ENCODE measurements at places on chromosomes 7 and 10.

GRCh38 chr7:116316838-116317628, 106.7 kb downstream of the TES start:
- DNase-seq, result no peak

- no peak for DNase-seq
These were observed 17.6 kb downstream of the IFIT5 start for GRCh38 chr10:89431977-89432376.

GRCh38 chr10:90274721-90275468, 573.5 kb downstream of the KIF20B start:
- DNase-seq, result no peak

DNA sequence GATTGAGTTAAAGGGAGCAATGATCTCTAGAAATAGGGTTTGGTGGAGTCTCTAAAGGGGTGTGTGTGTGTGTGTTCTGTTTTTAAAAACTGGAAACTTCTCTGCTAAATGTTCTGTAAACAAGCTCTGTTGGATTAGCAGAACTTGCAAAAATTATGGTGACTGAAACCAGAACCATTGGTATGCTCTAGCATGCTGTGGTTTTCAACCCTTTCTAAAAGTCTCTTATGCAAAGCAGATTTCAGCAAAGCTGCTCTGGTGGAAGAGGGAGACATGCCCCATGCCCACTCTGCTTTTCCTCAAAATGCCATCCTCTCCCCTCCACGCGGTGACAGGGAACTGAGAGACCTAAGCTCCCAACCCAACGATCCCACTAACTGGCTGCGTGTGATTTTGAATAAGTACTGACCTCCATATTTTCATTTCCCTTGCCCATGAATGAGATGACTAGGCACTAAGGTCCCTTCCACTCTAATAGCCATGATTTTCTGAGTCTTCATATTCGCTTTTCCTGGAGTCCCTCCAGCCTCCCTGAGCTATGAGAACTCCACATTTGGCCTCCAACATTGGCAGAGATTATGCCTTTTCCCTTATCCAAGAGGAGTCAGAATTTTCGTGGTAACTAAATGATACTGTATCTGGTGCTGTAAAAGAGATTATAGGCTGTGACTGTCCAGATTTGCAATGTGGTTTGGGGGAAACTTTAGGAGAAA, 117.3 kb upstream of the PALS2 start:
- no peak for DNase-seq

DNA sequence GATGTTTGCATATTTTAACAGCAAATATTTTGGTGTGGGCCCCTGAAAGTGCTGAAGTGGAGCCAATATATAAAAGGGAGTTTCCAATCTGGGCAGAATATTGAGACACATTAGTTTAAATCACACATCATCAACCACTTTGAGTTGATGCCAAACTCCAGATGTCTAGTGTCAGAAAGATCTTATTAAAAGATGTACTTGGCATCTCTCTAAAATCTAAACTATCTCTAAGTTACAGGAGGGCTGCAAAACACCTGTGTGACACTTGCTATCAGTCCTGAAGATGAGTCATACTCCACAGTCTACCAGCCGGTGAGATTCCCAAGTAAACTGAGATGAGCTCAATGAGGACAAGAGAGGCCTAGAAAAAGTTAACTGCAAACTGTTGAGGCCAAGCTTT, 11.4 kb downstream of the JAZF1 start:
- no peak for DNase-seq

DNA sequence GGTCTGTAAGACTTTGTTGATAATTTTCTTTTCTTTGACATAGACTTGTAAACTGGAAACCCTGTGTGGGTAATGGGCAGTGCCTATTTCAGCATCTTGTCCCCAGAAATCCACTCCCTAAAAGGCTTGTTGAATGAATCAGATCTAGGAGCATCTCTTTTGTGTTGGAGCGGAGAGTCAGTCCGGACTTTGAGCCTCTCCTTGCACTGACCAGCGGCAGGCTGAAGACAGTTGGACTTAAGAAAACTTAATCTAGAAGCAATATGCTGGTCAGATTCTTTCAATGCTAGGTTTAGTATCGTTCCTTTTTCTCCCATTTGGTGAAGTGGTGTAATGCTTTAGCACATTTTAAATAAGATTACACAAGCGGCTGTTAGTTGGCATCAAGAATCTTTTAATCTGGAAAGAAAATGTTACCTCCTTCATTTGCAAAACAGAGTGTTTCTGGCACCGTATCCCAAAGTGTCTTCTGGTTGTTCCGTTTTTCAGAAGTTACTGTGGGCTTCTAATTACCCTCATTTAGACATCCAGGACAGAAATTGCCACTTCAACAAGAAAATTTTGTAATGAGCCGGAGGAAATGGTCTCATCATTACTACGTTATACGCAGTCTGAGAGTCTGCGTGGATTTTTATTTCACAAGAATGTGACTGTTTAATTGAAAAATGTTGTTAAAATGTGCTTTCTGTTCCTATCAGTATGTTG, 74.7 kb downstream of the CUX1 start:
- no peak for DNase-seq

DNA sequence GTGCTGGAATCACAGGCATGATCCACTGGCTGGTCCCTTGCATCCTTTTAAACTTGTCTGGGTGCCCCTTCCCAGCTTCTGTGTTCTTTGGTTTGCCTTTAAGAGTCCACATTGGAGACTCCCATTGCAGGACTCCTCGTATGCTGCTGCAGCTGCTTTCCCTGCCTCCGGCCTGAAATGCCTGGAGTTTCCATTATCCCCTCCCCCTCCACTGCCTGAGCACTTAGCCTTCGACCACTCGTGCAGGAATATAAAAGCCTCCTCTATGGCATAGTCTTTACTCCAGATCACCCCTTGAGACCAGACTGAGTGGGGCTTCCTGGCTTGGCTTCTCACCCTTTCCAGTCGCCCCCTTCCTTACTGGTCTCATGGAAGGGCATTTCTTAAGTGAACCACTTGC, 80.2 kb downstream of the RHOBTB1 start:
- no peak for DNase-seq

GRCh38 chr7:101628522-101628921, 574 bp downstream of the MYL10 start:
- DNase-seq, result no peak

- DNase-seq, result no peak
These were observed 61.8 kb upstream of the LRRC18 start for GRCh38 chr10:49001402-49001801.

- DNase-seq, result no peak
These were observed 23.5 kb downstream of the STN1 start for GRCh38 chr10:103894441-103894864.

- no peak for DNase-seq
These were observed 95.1 kb downstream of the RGS10 start for GRCh38 chr10:119447421-119447820.

- no peak for DNase-seq
These were observed 359.2 kb upstream of the AOAH start for GRCh38 chr7:37083311-37084096.

DNA sequence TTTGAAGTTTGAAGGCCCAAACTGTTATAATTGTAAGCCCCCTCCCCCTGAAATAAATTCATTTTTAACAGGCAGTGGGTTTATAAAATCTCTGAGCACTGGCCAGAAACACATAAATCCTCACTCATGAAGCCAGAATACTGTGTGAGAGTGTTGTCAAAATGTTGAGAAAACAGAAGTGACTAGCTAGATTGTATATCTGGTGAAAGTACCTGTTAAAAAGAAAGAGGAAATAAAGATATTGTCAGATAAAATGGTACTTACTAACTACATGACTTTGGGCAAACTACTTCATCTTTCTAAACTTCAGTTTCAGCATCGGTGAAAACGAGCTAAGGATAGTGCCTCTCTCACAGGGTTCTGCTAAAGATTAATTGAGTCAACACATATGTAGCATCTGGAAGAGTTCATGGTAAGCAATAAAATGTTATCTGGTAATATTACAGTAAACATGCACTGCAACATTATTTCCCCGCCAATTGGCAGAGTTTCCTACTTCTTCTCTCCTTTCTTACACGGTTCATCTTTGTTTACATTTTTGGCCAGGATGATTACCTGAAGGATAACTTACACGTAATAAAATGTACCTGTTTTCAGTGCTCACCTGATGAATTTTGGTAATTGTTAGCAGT, 202.5 kb upstream of the CHRM2 start:
- no peak for DNase-seq

DNA sequence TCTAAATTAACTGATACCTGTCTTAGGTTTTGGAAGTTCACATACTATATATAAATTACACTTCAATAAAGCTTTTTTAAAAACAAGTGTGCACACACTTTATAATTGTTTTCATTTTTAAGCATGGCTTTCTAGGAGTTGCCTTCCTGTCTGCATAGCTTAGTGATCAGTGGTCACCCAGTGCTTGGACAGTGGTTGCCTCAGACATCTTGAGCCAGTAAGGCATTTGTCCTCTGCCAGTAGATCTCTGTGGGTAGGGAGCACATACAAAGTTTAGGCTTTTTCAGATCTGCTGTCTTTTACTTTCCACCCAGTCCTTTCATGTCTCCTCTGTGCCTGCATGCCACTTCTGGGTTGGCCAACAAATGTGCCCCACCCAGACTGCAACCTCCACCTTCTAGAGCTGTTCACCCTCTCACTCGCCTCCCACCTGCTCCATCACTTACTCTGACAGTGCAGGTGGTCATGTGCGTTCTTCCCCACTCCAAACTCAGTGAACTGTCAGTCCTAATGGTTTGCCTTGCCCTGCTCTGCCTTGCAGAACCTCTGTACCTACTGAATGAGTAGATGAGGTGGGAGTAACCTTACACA, 31.7 kb downstream of the TPST1 start:
- no peak for DNase-seq

DNA sequence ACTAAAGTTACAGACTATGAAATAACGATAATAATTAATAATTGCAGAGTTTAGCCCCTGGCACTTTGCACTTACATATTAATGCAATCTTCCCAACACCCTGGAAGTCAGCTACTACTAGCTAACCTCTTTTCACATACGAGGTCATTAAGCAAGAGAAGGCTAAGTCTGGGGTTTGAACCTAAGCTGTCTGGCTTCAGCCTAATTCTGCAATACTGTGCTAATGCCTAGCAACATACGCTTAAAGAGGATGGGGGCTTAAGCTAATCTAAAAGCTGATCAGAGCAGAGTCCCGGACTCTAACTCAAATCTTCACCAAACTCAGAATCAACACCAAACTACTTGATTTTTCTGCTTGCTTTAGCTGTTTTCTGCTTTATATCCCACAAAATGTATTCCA, 168.7 kb upstream of the GNAI1 start:
- DNase-seq, result no peak

GRCh38 chr7:2515424-2516193, 4.0 kb upstream of the LFNG start:
- DNase-seq, result no peak

GRCh38 chr10:3906511-3907111, 121.6 kb upstream of the KLF6 start:
- DNase-seq, result no peak

GRCh38 chr7:159147246-159147645, 2.6 kb upstream of the VIPR2 start:
- DNase-seq, result no peak
